Left forelimb (tissue), 1 donor: ENCODE measurements at places on chromosomes 3 and 15.

DNA sequence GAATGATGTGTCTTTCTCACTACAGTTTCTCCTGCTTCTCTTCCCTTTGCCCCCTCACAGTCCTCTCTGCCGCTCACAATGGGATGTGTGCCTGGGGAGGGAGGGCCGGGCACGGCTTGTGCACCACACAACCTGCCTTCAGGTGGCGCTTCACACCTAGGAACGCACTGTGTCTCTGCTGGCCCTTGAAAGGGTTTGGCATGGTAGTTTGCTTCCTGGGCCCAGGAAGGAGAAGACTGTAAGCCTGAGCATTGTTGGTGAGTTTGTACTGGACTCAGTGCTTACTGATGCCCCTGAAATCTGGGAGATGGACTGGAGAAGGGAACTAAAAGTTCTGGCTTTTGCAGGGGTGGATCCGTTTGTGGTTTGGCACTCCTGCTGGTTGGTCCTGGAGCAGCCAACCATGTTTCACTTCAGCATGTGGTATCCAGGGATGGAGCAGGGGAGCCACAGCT is 9.2 kb downstream of the ALPK3 start:
- no peak for DNase-seq

GRCh38 chr3:63060412-63060811 is 185.2 kb upstream of the CADPS start:
- DNase-seq, result no peak

DNA sequence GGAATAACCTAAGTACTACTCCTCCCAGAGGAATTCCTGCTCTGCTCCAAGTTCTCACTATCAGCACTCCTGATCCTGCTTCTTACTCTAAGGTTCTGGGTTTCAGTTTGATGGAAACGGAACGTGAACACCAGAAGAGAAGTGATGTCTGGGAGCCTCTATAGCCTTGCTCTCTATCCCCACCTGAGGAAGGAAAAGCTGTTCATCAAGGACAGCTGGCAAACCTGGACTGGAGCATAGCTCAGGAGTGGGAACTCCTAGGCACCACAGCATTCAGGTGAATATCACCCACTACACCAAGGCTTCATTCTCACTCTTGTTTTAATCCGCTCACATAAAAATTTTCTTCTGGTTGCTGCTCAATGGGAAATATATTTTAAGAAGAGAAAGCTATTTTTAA is 13.0 kb upstream of the CADPS start:
- no peak for DNase-seq

DNA sequence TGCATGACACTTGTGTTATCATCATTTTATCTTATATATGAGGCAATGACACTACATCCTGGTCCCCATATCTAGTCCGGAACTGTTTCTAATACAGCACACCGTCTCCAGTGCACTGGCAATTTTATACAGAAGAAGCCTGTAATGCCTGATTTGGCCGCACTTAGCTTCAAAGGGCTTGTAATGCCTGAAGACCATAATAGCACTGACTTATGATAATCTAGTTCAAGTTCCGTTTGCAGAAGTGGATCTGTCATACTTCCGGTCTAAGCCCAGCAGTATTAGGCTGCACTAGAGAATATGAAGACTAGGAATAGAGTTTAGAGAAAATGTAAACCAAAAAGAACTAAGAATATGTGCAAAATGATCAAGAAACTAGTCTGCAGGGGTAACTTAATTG is 1.3 kb downstream of the BNIP2 start:
- DNase-seq, result no peak

DNA sequence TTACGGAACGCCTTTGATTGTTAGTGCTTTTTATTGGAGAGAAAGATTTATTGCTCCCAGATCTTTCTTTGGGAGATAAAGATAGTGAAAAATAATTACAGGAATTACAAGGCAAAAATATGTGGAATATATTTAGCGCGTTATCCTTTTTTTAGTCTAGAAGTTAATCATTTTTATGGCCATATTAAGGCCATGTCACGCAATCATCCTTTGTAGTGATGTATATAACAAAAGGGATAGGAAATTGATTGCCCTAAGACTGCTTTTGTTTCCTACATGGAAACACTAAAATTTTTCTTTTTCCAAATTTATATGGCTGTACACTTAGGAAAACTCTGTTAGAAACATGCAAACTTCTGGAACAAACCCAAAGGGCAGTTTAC is 1.5 kb downstream of the TRPC1 start:
- no peak for DNase-seq

DNA sequence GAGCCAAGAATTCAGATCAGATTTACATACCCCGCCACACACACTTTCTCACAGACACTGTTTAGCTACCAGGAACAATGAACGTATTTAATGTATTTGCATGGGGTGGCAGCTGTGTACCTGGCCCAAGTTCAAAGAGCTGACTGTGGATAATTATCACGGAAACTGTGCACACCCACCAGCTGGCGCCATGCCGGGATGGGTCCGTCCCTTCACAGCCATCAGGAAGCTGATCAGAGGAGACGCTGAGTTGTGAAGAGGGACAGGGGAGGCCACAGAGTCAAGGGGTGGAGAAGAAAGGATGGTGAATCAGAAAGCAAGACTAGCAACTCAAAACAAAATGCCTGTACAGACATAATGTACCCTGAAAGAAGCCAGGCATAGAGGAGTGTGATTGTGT is 13.1 kb upstream of the PLA2G4D start:
- no peak for DNase-seq
